Activated CD8-positive, alpha-beta memory T cell treated with anti-CD3 and anti-CD28 coated beads for 4 hours (primary cell): ENCODE measurements at places on chromosomes 16 and 17.

DNA sequence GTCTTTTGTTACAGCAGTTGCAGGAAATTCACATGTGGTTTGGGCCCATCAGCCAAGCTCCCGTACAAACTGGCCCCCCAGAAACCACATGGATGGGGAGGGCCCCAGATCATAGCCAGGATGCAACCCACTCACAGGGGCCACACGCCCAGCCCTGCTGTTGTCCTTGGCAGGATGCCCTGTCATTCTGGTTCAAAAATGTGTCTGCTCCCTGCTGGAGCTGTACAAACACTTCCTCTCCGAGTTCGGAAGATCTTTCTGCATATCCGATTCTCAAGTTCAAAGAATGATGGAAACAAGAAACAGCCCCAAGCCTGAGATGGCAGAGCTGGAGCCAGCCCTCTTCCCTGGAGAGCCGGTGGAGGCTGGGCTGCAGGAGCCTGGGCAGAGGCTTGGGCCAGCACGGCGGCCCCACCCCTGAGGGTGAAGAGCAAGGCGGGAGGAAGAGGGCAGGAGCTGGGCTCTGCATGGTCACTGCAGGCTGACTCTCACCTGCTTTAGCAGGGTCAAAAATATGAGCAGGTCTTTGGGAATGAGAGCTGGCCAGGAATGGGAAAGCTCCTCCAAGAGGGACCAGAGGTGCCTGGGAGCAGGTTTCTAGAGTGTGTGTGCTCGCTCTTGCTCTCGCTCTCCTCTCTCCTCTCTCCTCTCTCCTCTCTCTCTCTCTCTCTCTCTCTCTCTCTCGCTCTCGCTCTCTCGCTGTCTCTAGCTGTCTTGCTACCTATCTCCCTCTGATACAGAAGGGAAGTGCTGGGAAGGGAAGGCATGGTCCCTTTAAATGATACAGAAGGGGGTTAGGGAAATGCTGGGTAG is 34.7 kb upstream of the ENPP7 start:
- DNase-seq, result no peak

GRCh38 chr16:19933740-19934139 is 49.1 kb upstream of the GPRC5B start:
- DNase-seq, result no peak

DNA sequence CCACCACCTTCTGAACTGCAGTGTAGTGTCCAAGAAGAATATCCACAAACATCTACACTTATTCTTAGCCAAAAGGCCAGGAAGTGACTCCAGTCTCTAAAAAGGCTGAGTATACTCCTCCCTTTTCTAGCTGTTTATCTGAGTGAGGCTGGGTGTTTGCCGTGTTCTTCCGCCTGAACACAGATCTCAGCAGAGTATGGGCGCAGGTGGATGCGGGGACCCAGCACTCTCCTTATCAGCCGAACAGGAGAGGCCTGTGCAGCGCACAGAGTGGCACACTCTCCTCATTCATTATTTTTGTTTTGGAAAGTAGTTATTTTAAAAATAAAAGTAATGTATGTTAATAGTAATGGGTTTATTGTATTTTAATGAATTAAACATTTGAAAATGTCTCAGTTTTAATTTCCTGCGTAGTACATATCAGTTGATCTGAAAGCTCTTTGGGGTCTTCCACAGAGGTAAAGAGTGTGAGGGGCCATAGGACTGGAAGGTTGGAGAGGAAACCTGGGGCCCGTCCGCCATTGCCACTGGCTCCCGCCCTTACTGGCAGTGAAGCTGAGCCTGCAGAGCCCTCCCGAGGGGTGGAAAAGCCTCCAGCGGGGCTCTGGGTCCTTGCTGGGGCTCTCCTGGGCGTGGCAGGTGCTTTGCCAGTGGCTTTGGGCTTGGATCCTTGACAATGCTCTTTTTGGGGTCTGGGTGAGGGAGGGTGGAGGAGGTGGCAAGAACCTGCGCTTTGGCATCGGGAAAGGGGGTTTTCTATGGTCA is 53.8 kb downstream of the PDPK1 start:
- DNase-seq, result no peak

- DNase-seq, result no peak
These were observed 16.3 kb downstream of the PIPOX start for GRCh38 chr17:29059281-29059680.

DNA sequence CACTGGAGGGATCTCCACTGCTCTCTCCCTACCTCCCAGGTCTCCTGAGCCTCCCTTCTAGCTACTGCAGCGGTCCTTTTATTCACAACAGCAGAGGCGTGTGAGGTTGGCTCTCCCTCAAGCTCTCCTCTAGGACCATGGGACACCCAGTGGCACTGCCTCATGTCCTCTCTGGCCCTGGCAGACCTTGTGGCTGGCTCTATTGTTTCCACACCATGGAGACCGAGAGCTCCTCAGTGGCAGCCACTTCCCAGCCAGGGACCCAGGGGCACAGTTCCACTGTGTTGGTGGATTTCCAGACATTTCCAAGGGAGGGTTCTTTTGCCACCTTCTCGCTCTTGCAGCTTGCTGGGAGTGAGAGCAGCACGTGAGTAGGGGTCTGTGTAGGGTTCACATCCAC is 204.9 kb downstream of the AXIN2 start:
- DNase-seq, result no peak

DNA sequence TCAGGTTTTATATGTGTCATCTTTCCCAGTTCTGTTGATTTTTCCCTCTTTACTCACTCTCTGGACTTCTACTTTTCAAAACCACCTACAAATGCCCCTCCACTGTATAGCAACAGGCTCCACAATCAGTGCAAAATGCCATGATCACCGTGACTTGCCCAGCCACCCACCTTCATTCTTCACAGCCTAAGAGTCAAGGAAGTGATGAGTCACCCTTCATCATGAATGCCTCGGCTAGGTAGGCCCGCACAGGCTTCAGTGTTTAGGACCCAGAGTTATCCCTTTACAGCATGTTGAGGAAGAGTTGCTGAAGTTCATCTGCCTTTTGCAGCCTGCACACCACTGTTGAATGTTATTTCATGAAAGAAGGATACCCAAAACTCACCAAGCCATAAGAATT is 158.6 kb downstream of the PMP22 start:
- no peak for DNase-seq

- DNase-seq, result no peak
These were observed 496.2 kb upstream of the ZFHX3 start for GRCh38 chr16:73543970-73544599.

DNA sequence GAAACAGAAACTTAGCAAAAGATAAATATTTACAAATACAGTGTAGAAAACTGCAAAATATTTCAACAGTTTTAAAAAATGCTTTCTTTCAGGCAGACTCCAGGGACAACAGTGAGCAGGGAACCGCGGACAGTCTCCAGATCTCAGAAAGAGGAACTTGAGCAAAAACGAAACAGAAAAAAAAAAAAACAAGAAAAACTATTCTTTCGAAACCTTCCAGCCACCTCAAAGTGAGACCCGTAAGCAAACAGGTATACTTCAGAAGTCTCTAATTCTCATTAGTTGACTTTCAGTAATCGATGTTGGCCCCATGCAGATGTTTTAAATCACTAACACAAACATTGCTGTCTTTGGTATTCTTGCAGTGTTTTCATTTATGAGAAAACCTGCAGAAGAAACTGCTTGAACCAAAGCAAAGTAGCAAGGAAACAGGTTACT is 15.7 kb upstream of the CCL1 start:
- DNase-seq, result no peak

DNA sequence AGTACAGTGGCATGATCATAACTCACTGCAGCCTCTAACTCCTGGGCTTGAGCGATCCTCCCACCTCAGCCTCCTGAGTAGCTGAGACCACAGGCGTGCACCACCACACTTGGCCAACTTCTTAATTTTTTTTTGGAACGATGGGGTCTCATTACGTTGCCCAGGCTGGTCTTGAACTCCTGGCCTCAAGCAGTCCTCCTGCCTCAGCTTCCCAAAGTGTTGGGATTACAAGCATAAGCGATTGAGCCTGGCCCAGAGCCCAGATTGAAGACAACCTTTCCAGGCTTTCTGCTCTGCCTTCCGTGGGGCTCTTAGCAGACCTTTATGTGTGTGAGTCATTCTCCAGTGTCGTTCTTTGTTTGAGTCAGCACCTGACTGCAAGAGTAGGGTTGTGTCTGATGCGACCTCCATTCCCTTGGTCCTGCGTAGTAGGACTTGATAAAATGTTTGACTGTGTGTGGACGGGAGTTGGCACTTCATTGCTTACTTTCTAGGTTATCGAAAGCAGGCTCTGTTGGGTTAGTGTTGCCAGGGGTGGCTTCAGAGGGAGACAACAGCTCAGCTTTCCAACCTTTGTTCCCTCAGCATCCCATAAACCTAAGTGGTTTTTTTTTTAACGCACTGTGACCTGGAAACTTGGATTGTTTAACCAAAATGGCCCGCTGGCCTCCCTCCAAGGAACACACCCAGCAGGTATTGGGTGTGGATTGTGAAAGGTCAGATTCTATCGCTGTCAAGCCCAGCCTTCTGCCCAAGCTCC is 26.4 kb downstream of the EEF2K start:
- no peak for DNase-seq

GRCh38 chr16:17303101-17303500 is 167.7 kb downstream of the XYLT1 start:
- no peak for DNase-seq

DNA sequence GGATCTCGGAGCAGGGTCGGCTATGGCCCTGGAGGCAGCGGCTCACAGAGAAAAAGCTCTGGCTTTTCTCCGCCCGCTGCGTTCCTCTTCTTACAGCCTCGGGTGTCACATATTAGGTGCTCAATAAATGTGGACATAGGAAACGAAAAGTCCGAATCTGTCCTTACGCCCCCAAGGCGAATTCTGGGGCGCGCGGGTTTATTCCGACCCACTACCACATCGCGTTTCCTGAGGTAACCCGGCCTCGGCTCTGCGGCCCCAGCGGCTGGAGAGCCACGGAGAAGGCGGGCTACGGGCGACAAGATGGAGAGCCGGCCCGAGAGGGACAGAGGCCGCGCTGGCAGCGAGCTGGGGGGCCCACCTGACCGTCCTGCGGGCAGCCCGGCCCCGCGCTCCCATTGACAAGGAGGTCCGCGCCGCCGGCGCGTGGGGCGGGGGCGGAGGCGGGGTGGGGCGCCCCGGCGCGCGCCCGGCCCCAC is 573 bp upstream of the GNAO1 start:
- no peak for DNase-seq

DNA sequence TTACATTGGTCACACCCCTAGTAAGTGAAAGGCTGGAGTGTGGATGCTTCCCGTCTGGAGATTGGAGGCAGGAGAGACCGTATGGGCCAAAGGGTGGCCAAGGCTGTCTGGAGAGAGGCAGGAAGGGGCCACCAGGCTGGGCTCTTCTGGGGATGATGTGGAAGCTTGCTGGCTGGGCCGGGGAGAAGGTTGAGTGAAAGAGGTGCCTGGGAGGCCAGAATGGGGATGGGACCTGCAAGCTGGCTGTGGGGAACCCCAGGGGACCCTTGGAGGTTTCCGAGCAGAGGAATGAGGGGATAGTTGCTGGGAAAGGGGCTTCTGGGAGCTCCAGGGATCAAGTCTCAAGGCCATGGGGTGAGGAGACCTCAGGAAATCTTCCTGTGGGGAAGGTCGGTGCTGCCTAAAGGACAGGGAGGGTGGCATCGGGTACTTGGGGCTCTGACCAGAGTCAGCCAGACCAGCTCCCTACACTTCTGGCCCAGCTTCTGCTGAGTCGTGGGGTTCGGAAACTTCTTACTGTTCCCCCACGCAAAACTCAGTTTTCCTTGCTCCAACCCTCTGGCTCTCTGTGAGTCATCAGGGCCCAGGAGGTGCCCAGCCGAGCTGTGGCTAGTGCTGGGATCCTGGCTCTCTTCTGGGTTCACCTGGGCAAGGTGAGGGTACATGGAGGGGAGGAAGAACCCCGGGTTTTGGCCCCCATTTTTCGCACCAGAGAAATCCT is 3.1 kb downstream of the MRC2 start:
- no peak for DNase-seq
